ENCODE measurements at places on chromosomes 3 and 15. TPM values are rescaled to one million over a fixed set of nuclear protein-coding genes. Genes with fewer than 3 reads are reported as not detected.

Gene CAPN3
- 6.0 TPM for total RNA-seq

- no peak for DNase-seq
These were observed 8.2 kb downstream of the TRNT1 start for GRCh38 chr3:3134750-3135448.

GRCh38 chr3:31100519-31100918 is 206.1 kb upstream of the GADL1 start:
- no peak for DNase-seq

GRCh38 chr3:65952842-65953241 is 85.9 kb downstream of the MAGI1 start:
- DNase-seq = no peak

GRCh38 chr15:90062973-90063769 is 39.1 kb downstream of the IDH2 start:
- no peak for DNase-seq

- no peak for DNase-seq
These were observed 1749.6 kb downstream of the SI start for GRCh38 chr3:163328680-163329079.
